ENCODE measurements at places on chromosomes 7 and 10.
A peak's percentile ranks its signal among the peaks of the same experiment; 100 is the strongest.

DNA sequence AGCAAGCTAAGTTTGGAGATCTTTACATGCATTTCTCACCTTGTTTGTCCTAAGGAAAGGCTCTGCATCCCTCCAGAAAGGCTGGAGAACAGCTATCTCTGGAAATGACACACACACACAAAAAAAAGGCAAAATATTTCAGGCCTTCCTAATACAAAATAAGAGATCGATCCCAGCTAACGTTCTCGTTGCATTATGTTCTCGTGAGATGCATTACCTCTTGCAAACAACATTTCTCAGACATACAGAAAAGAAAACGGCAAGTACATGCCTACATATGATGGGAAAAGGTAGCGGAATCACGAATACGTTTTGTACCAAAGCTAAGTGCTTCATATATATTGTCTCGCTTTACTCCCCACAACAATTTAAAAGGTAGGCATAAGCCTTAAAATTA is 488 bp downstream of the MTERF1 start:
- DNase-seq: no peak

DNA sequence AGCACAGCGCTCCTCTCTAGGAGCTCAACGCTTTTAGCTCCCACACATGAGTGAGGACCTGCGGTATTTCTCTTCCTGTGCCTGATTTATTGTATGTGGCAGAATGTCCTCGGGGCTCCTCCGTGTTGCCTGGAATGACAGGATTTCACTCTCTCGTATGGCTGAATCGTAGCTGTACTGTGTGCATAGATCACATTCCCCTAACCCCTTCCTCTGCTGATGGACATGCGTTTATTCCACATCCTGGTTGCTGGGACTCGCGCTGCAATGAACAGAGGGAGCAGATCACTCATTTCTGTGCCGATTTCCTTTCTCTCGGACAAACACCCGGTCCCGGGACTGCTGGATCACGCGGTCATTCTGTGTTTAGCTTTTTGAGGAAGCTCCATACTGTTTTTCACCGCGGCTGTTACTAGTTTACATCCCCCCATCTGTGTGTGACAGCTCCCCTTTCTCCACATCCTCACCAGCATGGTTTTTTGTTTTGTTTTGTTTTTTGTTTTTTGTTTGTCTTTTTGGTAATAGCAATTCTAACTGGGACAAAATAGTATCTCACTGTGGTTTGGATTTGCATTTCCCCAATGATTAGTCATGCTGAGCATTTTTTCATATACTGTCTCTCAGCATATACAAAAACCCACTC is 76.3 kb downstream of the FOXL3 start:
- DNase-seq: no peak

DNA sequence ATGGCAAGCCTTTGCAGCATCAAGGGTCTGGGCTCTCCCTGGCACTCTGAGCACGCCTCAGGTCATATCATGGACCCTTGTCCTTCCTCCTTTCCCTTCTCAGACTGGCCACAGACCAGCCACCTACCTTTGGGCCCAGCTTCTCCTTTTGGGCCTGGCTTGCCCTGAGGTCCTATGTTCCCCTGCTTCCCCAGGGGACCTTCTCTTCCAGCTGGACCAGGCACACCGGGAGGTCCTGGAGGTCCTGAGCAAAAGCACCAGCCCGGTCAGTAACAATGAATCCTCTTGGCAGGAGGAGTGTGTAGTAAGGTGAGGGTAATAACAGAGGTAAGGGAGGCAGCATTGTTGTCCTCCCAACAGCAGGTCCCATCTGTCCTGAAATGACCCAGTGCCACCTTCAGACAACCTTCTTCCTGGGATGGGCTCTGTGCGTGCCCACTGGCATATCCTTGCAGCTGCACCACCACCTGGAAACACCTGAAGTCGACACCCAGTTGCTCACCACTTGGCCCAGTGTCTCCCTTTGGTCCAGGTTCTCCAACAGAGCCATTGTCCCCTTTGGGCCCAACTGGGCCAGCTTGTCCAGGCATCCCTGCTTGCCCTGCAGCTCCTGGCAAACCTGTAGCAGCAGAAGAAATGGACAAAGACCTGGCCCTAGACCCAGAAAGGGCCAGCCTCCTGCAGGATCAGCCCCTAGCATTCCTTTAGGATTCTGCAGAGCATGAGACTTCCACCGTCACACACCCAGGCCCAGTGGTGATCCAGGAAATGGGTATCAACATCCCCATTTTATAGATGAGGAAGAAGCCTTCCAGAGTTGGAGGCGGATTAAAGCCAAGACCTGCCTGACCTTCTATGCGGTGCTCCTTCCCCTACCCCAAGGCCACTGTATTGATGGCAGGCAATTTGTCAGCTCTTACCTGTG is 6.4 kb downstream of the SFTPD start:
- DNase-seq: no peak

DNA sequence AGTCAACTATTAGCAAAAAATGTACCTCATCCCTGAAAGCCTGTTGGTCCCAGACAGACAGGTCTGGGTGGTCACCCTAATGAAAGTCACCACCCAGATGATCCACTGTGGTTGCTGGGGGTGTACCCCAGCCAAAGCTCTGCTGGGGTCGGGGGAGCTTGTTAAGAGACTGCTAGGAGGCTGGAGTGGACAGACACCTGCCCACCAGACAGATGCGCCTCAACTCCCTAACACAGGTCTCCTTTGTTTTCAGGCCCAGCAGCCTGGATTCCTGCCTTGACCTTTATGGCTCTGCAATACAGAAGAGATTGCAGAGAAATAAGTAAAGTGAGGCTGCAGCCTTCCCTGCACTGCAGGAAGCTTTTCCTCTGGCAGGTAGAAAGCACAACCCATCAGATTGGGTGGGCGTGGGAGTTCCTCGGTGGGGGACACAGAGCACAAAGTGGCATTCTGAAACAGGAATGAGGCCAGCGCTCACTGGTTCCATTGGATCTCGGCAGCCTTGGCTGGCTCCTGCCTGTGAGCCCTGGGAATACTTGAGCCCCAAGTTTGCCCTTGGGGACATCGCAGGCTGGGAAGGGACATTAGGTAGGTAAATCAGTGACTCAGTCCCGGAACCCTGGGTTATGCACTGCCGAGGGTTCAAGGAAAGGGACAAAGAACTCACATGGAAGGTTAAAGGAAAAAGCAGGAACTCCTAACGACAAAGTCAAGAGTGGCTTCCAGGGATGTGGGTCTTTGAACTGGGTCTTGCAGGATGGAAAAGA is 18.0 kb upstream of the ZNF488 start:
- DNase-seq: no peak

DNA sequence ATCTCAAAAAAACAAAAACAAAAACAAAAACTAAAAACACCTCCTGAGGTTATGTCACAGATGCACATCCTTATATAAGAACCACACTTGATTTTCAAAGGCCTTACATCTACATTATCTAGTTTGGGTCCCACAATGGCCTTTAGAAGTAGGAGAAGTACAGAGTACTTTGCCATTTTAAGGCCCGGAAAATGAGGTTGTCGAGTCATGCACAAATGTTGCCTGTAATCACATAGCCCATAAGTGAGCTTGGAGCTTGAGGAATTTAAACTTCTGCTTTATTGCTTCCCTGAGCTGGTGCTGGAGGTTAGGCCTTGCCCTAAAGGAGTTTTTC is 9.7 kb upstream of the MKRN1 start:
- no peak for DNase-seq

- no peak for DNase-seq
Measured at GRCh38 chr10:14625765-14626525, 148.8 kb downstream of the FAM107B start.

- DNase-seq: no peak
Measured at GRCh38 chr10:110649347-110650264, 5.5 kb downstream of the RBM20 start.

GRCh38 chr10:124619195-124619594 is 125.0 kb downstream of the FAM53B start:
- no peak for DNase-seq

- no peak for DNase-seq
Measured at GRCh38 chr10:115950320-115950719, 322.7 kb downstream of the GFRA1 start.

DNA sequence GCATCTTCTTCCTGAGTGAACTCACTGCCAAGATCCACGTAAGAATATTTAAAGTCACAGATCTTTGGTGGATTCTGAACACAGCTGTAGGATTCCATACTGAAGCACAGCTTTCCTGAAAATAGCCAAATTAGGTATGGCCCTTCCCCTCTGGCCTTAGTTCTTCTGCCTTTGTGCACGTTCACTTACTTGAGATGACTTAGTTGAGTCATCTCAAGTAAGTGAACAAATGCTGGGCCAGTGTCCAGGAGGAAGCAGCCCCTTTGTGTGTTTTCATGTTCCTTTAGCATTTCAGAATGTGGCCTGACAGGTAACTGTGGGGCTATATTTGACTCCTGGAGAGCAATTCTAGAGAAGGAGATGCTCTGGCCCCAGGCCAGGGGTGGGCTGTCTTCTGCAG is 51.5 kb downstream of the CCNY start:
- no peak for DNase-seq

GRCh38 chr7:133230591-133231194 is 22.2 kb upstream of the EXOC4 start:
- peak; percentile 15 for DNase-seq

- no peak for DNase-seq
Measured at GRCh38 chr10:76723844-76724243, 913.8 kb downstream of the KCNMA1 start.

GRCh38 chr7:16850614-16851466 is 30.9 kb downstream of the AGR3 start:
- no peak for DNase-seq

- no peak for DNase-seq
Measured at GRCh38 chr7:151793991-151794507, 82.9 kb downstream of the PRKAG2 start.

DNA sequence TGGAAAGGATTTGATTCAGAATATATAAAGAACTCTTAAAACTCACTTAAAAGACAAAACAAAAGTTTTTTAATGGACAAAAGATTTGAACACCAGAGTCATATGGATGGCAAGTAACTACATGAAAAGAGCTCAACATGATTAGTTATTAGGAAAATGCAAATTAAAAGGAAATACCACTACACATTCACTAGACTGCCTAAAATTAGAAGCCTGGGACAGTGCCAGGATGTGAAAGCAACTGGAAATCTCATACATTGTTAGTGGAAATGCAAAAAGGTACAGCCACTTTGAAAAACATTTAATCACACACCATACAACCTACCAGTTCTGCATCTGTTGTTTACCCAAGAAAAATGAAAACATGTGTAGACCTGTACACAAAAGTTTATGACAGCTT is 48.8 kb downstream of the RALA start:
- no peak for DNase-seq

- no peak for DNase-seq
Measured at GRCh38 chr10:3407208-3407607, 234.6 kb upstream of the PITRM1 start.

DNA sequence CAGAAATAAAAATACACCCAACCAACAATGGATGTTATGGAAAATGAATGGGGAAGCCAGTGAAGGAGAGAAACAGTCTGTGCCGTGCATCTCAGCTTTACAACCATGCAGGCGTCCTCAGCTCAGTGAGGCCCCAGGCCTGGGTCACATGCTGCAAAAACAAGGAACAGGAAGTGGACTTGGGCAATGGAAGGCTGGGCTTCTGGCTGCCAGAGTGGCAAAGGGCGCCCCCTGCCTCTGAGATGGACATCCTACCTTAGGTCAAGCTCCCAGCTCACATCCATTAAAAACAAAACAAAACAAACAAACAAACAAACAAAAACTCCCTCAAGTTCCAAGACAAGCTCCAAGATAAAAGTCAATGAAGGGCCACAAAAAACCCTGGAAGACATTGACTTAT is 54.7 kb upstream of the AFAP1L2 start:
- DNase-seq: no peak

DNA sequence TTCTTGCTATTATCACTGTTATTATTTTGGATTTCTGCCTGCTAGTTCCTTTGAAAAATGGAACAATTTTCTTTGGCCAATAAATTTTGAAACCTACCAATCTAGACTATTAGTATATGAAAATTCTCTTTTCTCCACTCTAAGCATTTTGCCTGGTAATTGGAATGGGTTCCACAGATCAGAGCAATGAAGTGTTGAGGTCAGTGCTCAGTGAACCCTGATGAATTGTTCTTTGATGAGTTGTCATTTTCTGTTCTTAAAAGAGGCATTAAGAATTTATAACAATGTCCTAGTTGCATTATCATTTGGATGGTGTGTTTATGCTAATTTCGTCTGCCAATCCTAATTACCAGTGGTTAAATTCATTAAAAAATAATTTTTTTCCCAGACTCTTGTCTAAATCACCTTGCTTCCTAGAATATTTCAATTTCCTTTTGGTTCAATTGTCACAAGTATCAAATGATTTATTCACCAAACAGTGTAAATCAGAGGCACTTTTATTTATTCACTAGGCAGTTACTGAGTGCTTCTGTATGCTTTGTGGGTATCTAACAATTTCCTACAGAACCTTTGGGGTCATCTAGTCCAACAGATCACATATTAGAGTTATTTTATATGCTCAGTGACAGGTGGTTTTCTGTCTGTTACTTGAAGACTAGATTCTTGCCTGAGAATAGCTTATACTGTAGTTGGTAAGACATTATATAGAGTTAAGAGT is 239.0 kb downstream of the DNAJB9 start:
- DNase-seq: no peak

DNA sequence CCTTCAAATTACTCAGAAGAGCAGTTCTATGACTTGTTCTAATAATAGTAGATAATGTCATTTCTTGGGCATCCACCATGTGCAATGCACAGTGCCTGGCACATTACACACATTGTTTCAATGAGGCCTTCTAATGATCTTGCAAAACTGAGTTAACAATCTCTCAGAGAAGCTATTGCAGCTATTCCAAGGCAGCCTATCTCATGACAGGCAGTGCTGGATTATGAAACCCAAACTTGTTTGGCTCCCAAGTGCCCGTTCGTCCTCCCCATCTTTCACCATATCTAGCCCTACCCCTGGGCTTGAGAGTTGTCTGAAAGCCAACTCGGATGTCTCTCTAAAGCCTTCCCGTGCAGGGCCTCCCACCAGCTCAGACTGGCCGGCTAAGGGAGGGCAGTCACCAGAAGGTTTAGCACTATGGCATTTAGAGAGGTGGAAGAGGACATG is 405.1 kb downstream of the PLXNA4 start:
- no peak for DNase-seq

DNA sequence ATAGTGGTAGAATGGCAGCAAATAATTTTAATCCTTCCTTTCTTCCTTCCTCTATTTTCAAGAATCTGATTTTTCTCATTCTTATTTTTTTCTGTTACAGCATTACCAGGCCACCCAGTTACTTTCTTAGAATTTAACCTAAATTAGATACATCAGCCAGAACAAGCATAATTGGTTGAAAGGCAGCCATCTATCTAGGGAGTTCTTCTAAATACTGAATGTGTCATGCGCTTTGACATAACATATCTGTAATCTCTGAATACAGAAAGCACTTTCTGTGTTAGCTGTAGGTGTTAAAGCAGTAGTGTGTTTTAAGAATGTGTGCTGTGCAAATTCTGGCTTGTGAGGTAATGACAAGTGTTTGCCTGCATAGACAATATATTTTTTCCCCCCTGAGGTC is 97.3 kb downstream of the BTRC start:
- DNase-seq: no peak

DNA sequence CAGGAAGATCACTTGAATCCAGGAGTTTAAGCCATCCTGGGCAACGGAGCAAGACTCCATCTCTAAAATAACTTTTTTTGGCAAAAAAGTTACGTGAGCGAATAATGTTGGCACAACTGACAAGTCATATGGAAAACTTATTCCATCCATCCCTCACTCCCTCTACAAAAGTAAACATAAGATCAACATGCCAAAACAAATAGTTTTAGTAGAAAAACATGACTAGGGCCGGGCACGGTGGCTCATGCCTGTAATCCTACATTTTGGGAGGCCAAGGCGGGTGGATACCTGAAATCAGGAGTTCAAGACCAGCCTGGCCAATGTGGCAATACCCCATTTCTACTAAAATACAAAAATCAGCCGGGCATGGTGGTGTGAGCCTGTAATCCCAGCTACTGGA is 25.6 kb downstream of the SLC25A16 start:
- no peak for DNase-seq
